ENCODE measurements at places on chromosomes 1 and 21. TPM values are rescaled to one million over a fixed set of nuclear protein-coding genes. Genes with fewer than 3 reads are reported as not detected.

LPAR3 gene
- 0.74 TPM for total RNA-seq

GBP6 gene
- total RNA-seq, result 0.25 TPM

NEGR1 gene
- total RNA-seq, result 47.5 TPM

ADGRL4 gene
- total RNA-seq, result 4.9 TPM

PPP1R15B gene
- 37.9 TPM for total RNA-seq

FAM163A gene
- 0.25 TPM for total RNA-seq

F13B gene
- not detected for total RNA-seq

GBP4 gene
- 1.2 TPM for total RNA-seq

CHIT1 gene
- total RNA-seq, result under 0.01 TPM

HMGCL gene
- 8.4 TPM for total RNA-seq

WDR64 gene
- not detected for total RNA-seq

FLG2 gene
- 0.25 TPM for total RNA-seq

GJA8 gene
- total RNA-seq, result not detected

ZNHIT6 gene
- 9.6 TPM for total RNA-seq

RXRG gene
- total RNA-seq, result 7.1 TPM

DNAJC6 gene
- 123 TPM for total RNA-seq

Measured in temporal lobe (tissue), 4 donors.